ENCODE measurements at places on chromosomes 2 and 18.

GRCh38 chr2:28366496-28367282, 26.0 kb upstream of the FOSL2 start:
- peak; percentile 38 for DNase-seq

GRCh38 chr2:59866436-59866835, 687.0 kb downstream of the BCL11A start:
- DNase-seq: no peak

DNA sequence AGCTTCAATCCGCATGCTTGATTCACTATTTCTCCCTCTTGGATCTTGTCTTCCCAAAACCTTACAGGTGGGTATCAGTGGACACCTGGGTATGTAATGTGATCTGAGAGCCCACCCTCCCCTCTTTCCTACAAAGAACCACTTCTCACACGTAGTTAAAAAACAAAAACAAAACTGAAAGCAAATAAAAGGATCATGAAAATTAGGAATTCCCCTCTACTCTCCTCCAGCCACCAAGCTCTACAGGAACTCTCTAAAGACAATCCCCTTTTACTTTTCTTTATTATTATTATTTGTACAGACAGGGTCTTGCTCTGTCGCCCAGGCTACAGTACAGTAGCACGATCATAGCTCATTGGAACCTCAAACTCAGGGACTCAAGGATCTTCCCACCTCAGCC, 40.8 kb upstream of the MYO1B start:
- DNase-seq: no peak

GRCh38 chr2:10318345-10318744, 15.6 kb downstream of the HPCAL1 start:
- DNase-seq: no peak

DNA sequence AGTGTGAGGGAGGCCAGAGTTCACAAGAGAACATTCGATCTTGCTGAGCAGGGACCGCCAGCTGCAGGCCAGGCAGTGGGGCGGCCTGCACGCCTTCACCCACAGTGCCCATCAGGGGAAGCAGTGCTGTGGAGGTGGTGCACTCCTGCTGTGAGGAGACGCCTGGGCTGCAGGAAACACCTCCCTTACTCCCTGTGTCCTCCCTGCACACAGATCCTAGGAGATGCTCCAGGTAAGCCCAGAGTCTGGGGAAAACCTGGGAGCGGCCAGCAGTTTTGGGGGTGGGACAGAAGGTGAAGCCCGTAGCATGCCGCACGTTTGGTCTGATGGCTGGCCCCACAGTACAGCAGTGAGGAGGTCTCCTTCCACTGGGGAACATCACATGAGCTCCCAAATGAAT, 180.8 kb upstream of the RAB6C start:
- DNase-seq: no peak

All from activated CD8-positive, alpha-beta memory T cell treated with anti-CD3 and anti-CD28 coated beads, Interleukin-2, amount 50 U/mL, for 4 hours (primary cell).